Esophagus squamous epithelium (tissue), 5 donors: ENCODE measurements at places on chromosomes 7 and 10. TPM values are rescaled to one million over a fixed set of nuclear protein-coding genes. Genes with fewer than 3 reads are reported as not detected.

The DRGX gene
- not detected for total RNA-seq

The CALHM2 gene
- total RNA-seq: 5.0 TPM

The DPCD gene
- total RNA-seq: 17.4 TPM

The LLCFC1 gene
- not detected for total RNA-seq

The KCNH2 gene
- total RNA-seq: 0.91 TPM

The ACBD7 gene
- total RNA-seq: 0.76 TPM

The HTR7 gene
- total RNA-seq: 0.53 TPM

The SEMA4G gene
- total RNA-seq: 4.1 TPM

The PRXL2A gene
- 118 TPM for total RNA-seq

The TUBB8 gene
- not detected for total RNA-seq

The FAM25A gene
- 371 TPM for total RNA-seq

The PRTFDC1 gene
- total RNA-seq: 0.15 TPM

The PDE6C gene
- not detected for total RNA-seq

The CRTAC1 gene
- 1.2 TPM for total RNA-seq

The RPEL1 gene
- not detected for total RNA-seq

The IDI2 gene
- not detected for total RNA-seq

The SPOCK2 gene
- total RNA-seq: 2.6 TPM

The NOS3 gene
- total RNA-seq: 1.8 TPM

The CRYGN gene
- 0.19 TPM for total RNA-seq

The RBP4 gene
- not detected for total RNA-seq

The UTF1 gene
- not detected for total RNA-seq

The LRRC17 gene
- 1.1 TPM for total RNA-seq

The TUBAL3 gene
- total RNA-seq: 0.19 TPM

The NPC1L1 gene
- not detected for total RNA-seq

The SORBS1 gene
- 23.3 TPM for total RNA-seq

The TLX1 gene
- not detected for total RNA-seq

The PAPOLB gene
- total RNA-seq: not detected

The TMEM176A gene
- 2.5 TPM for total RNA-seq

The TSPAN13 gene
- 10.2 TPM for total RNA-seq

The CTTNBP2 gene
- 8.5 TPM for total RNA-seq

The ZEB1 gene
- 2.3 TPM for total RNA-seq

The TAS2R41 gene
- not detected for total RNA-seq

The COL13A1 gene
- total RNA-seq: not detected

The TRPV5 gene
- total RNA-seq: not detected

The ZNF804B gene
- total RNA-seq: not detected

The ANKRD16 gene
- 10.9 TPM for total RNA-seq

The RAB18 gene
- total RNA-seq: 40.4 TPM

The SPDYE2 gene
- total RNA-seq: not detected

The TRIM4 gene
- total RNA-seq: 24.0 TPM

The CDNF gene
- not detected for total RNA-seq

The SLC26A3 gene
- not detected for total RNA-seq

The ENTPD1 gene
- total RNA-seq: 34.5 TPM

The ENKUR gene
- total RNA-seq: not detected

The UCN3 gene
- total RNA-seq: not detected

The CCL24 gene
- total RNA-seq: 2.2 TPM

The FAM237B gene
- not detected for total RNA-seq

The ATAD1 gene
- 22.3 TPM for total RNA-seq

The CAV1 gene
- 21.7 TPM for total RNA-seq

The TECPR1 gene
- total RNA-seq: 20.3 TPM

The OPN1SW gene
- total RNA-seq: not detected

The GPR85 gene
- total RNA-seq: not detected

The ADAM22 gene
- 0.61 TPM for total RNA-seq

The UNCX gene
- not detected for total RNA-seq

The CDH23 gene
- 1.2 TPM for total RNA-seq

The PLAU gene
- total RNA-seq: 15.9 TPM

The LIPJ gene
- not detected for total RNA-seq

The EVX1 gene
- not detected for total RNA-seq

The TACR2 gene
- 6.4 TPM for total RNA-seq

The OPN4 gene
- not detected for total RNA-seq
